ENCODE measurements at places on chromosomes 3 and 15.

DNA sequence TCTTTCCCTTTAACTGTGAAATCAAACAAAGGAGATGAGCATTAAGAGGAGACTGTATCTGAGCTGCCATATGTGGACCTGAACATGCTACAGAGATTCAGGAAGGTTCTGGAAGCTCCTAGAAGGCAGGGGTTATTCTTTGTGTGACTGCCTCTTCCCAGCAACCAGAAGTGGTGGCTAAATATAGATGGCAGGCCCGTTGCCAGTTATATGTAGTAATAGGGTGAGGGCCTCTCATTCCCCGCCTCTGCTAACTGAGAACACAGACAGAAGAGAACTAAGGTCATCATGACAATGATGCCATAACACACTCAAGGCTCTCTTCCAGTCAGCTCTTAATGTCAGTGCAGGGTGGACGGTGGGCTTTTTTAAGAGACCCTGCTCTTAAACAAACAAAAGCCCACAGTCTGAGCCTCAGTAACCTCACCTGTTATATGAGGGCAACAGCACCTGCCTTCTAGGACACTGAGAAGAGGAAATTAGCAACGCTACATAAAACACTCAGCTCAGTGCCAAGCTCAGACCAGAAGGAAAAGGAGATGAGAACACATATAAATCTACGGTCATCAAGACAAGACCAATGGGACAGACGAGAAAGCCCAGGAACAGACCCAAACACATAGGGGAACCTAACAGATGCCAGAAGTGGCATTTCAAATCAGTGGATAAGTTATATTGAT lies 22.3 kb downstream of the CFAP92 start:
- no peak for DNase-seq

DNA sequence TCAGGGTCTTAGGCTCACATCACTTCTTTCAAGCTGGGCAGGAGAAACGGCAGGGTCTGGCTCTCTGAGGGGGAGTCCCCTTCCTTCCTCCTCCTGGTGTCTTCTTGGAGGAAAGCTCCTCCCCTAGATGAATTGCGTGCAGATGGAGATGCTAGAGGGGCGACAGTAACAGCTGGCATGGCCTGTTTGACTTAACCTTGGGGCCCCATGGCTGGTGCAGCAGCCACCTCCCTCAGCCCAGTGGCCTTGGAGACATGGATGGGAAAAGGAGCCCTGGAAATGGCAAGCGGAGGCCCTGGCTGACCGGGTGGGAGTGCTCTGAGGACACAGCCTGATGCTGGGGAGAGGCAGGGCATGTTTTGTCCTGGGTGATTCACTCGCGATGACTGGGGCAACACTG lies 20.2 kb downstream of the PAK6 start:
- no peak for DNase-seq

DNA sequence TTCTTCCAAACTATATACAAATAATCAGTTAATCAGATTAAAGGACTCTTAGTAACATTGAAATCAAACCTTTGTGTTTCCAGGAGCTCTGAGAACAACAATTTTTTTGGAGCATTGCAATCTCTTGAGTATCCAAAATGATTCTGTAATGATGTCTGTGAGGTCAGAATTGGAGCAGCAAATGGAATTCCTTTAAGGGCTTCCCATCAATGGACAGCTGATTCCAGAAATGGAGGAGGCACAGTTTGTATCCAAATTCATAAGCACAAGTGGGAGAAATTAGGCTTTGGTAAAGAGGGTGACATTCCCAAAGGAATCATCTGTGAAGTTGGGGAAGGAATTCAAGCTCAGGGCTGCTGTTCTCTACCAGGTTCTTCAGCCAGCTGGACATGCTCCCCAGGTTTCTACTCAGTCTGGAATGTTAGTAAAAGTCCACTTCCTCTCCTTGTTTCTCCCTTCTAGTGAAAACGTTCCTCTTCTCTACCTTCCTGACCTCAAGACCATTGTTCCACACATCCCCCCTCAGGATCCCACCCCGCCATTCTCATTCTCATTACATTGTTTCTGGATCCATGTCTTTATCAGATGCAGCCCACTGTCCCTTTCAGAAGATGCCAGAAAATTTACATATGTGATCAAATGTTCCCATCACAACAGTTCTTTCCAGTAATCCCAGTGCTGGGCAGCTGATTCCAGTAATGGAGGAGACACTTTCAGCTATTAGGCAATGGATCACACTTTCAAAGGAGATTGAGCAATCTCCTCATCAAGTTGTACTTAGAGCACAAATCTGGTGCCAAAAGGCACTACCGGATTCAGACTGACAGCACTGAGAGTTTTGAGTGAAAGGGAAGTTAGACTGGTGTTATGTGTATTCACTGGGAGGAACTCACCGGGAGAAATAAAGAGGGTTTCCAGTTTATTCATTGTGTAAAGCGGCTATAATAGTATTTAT lies 391.3 kb upstream of the TPRG1 start:
- no peak for DNase-seq

- no peak for DNase-seq
Observed at GRCh38 chr3:175606650-175607318, 747.6 kb downstream of the NAALADL2 start.

GRCh38 chr3:191283400-191283799 lies 45.8 kb upstream of the CCDC50 start:
- no peak for DNase-seq

GRCh38 chr15:85955501-85956391 lies 123.9 kb upstream of the AGBL1 start:
- no peak for DNase-seq

GRCh38 chr3:193743702-193744047 lies 150.7 kb downstream of the OPA1 start:
- DNase-seq, result no peak

DNA sequence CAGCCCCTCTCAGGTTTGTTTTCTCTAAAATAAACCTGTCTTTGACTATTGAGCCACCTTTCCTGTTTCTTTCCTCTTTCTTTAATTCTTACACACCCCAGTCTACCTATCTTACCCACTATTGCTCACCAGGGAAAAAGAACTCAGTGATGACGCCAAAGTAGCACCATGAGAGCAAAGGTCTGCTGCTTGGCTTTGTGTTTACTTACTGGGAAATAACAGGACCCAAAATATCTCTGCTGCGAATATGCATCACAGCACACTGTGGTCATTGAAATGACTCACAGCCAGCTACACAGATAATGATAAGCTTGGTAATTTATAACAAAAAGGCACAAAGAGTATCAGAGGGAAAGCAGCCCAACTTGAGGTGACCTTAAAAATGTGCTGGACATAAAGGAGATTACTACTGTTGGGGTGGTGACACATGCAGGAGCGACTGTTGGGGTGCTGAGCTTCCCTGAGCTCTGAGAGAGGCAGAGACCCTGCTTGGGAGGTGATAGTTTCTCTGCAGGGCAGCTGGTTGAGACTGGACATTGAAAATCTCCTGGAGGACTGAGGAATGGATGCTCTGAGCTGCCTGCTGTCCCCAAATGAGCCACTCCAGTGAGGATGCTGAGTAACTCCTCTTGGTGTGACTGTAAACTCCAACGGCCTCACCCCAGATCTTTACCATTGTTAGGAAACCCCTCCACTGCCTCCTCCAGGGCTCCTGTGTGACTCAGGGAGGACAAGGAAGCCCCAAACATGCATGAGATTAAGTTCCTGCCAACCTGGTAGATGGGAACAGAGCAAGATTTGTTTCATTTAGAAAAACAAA lies 14.5 kb downstream of the EFCAB12 start:
- no peak for DNase-seq

GRCh38 chr3:194237110-194237509 lies 101.2 kb downstream of the HES1 start:
- no peak for DNase-seq

DNA sequence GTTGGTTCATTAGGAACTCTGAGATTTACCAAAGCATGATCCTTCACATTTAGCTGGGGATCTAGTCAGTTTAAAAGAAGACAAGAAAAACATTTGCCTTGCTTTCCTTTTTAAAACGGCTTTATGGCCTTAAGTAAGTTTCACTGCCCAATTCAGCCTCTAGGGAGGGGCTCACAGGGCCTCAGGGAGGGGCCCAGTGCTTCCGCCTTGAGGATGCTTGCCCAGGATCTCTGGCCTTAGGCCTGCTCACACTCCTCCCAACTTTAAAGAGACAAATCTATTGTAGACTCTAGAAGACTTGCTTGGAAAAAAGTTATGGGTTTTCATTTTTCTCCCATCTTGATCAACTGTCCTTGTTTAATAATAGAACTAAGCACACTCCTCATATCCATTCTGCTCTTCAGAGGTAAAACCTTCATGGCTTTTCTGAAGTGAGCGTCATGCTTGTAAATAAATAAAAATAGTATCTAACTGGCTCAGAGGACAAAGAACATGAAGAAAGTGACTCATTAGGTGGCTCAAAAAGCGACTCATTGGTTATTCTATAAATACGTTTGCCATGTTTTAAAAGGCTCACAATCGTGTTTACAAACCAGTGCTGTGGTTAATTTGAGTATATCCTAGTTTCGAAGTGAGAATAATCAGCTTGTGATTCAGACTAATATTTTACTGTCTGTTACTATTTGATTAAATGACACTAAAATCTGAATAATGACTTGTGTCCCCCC lies 13.7 kb downstream of the PDHB start:
- DNase-seq, result no peak

GRCh38 chr3:103127737-103128136 lies 692.9 kb downstream of the ZPLD1 start:
- no peak for DNase-seq

DNA sequence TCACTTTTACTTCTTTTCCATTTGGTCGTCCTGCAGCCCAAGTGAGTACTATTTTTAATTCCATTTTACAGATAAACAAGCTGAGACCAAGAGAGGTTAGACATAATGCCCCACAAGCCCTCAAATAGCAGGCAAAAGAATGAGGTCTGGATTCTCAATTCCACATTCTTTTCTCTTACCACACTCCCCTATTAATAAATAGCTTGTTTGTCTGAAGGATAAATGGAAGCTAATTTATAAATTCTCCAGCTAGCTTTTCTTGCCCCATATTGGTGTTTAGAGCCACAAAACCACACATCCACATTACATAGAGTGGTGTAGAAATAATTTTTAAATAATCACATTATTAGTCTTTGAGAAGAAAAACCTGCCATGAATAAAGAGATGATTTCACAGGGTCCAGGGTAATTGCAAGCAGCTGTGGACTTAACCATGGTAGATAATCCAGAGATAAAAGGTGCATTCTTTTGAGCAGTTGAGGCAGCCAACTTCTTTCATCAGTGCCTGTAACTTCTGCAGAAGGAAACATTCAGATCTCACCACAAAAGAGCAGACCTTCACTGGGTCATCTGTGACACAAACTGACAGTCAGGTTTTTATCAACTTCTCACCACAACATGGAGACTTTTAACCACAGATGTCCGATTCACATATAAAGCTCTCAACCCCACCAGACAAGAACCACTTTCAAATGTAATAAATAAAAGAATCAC lies 313.4 kb upstream of the STT3B start:
- no peak for DNase-seq

DNA sequence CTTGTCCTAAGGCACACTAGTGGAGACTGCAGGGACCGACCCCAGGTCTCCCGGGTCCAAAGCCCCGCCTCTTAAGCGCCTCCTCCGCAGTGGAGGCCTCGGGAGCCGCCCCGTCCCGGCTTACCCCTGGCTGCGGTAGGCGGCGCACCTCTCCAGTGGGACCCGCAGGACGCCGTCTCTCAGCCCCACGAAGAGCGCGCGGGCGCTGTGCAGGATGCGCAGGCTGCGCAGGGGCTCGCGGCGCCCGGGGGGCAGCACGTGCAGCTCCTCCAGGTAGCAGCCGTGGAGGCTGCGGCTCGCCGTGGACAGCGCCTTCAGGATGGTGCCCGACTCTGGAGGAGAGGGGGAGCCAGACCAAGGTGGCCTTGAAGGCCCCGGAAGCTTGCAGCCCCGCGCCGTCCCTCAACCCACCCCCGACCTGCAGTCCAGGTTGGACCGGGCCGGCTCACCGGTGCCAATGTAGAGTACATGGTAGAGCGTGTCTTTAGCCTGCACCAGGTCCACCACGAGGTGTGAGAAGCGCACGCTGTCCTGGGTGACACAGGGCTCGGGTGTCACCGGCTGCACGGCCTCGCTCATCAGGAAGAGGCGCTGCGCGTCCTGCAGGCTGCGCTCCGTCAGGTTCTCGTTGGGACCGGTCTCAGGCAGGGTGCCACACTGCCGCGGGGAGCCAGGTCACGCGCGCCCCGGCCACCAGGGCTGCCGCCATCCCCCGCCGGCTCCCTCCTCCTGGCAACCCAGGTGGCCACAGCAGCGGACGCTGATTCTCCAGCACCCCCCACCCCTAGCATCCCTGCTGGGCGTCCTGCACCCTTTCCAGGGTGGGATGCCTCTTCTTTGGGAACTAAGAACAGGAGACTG lies 105.5 kb downstream of the SEMA5B start:
- no peak for DNase-seq

GRCh38 chr15:78033864-78034263 lies 43.6 kb downstream of the TBC1D2B start:
- no peak for DNase-seq

GRCh38 chr15:84888639-84889038 lies 4.2 kb downstream of the SLC28A1 start:
- DNase-seq, result no peak

- no peak for DNase-seq
Observed at GRCh38 chr15:82792068-82792467, 13.8 kb downstream of the FSD2 start.

DNA sequence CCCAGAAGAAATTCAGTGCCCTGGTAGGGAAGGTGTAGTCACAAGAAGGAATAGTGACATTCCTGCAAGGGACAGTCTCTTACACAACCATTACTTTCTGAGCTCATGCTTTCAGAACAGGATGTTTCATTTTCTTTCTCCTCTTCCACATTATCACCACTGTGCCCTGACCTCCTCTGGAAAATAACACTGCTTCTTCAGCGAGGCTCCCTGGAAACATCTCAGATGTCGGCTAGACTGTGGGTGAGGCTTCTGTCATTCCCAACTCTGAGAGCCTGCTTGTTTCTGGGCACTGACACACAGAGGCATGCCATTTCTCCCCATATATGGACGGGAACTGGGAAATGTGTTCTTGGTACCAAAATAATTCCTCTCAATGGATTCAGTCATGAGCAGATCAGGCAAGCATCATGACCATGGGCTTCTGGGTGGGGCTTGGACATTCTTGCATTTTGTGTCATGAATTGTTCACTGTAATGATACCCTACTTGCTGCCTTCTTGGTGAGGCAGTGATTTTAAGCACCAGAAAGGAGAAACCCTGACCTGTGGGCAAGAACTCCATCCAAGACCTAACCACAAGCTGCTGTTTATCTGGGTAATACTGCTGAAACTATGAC lies 14.3 kb upstream of the TNFAIP8L3 start:
- DNase-seq, result no peak
